HS-5 (cell line): ENCODE measurements at places on chromosomes 1 and 21.

DNA sequence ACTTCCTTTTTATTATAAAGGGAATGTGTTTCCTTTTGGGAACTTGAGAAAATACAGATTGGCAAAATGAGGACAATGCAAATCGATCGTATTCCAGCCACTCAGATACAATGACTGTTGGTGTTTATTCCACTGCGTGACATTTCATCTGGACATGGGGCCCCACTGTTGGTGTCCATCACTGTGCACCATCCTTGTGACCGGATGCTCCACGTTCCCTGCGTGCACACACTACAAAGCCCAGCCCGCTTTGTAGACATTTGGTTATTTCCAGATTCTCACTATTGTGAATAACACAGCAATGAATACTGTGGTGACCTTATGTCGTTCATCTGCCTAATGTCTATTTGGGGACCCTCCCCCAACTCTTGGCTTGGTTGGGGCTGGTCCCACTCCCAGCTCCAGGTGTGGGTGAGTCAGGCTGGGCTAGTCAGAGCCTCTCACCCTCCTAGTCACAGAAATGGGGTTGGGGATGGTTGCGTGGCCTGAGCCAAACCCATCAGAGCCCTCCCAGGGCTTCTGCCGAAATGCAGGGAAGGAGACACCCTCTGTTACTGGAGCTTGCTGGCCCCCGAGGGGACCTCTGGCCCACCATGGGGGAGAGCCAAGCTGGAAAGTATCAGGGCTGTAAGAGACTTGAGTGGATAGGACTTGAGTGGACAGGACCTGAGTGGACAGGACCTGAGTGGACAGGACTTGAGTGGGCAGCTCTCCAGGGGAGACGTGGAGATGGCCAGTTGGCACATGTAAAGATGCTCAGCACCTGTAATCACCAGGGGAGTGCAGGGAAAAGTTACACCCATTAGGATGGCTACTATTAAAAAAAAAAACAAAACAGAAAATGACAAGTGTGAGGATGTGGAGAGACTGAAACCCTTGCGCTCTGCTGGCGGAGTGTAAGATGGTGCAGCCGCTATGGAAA is 57.1 kb upstream of the ADARB1 start:
- no peak for DNase-seq

DNA sequence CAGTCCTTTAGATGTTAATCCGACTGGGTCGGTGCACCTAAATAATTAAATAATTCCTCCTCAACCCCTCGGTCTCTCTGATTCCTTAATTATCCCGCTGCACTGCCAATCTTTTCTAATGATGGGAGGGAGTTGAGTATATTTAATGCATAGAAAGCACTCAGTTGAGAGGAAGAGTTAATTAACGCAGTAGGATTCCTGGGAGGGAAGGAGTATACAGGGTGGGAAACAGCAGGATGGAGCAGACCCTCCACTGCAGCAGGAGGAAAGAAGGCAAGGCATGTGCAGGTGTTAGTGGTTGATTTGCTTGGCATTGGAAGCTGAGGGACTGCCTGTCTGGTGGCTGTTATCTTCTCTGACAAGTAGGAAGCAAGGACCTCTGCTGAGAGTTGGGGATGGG is 9.9 kb upstream of the REN start:
- DNase-seq = no peak

- DNase-seq = no peak
Observed at GRCh38 chr21:46093668-46094400, 4.1 kb upstream of the COL6A2 start.

DNA sequence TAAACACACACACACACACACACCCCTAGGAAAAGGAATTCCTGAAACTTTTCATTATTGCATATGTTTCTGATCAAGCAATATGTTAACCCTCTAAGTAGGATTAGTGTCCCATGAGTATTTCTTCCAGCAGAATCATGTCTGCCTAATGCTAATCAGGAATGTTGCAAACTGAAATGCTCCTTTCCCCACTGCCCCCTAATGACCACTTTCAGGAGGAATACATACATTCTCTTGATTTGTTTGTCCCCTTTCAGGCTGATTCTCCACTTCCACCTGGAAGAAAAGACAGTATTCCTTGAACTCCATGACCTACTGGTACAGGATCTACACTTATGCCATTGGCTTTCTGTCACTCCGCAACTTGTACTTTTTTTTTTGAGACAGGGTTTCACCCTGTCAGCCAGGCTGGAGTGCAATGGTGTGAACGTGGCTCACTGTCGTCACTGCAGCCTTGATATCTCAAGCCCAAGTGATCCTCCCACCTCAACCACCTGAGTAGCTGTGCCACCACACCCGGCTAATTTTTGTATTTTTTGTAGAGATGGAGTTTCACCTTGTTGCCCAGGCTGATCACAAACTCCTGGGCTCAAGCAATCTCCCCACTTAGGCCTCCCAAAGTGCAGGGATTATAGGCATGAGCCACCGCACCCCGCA is 56.7 kb downstream of the LRIG2 start:
- DNase-seq = no peak

DNA sequence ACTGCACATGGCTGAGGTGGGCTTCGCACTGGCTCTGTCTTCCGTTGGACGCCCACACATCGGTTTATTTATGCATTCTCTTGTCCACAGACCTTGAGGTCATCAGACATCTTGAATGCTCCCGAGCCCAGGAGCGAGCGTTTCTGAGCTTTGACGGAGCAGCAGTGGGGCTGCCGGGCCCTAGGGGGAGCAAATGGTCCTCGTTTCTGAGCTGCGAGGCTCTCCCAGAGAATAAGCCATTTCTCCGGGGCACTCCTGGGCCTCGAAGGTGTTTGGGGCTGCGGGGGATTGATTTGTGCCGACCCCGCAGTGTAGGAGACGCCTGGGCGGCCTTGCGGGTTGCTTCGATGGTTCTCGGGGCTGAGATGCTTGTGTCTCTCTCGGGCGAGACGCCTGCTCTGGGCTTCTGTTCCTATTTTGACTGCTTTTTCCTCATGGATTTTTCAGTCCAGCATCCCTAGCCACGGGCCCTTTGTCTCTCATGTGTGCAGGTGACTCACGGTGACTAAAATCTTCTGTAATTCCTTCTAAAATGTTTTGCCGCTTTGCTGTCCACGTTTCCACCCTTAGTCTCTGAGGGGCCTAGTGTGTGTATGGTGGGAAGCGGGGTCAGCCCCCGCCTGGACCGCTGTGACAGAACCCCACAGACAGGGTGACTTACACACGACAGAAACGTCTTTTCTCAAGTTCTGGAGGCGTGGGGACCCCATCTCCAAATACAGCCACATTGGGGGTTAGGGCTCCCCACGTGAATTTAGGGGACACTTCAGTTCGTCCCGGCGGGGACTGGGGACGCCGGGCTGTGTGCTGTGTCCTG is 62.1 kb downstream of the FAAP20 start:
- DNase-seq = peak; percentile 86

GRCh38 chr1:235270625-235271024 is 57.4 kb downstream of the ARID4B start:
- DNase-seq = peak; percentile 19

DNA sequence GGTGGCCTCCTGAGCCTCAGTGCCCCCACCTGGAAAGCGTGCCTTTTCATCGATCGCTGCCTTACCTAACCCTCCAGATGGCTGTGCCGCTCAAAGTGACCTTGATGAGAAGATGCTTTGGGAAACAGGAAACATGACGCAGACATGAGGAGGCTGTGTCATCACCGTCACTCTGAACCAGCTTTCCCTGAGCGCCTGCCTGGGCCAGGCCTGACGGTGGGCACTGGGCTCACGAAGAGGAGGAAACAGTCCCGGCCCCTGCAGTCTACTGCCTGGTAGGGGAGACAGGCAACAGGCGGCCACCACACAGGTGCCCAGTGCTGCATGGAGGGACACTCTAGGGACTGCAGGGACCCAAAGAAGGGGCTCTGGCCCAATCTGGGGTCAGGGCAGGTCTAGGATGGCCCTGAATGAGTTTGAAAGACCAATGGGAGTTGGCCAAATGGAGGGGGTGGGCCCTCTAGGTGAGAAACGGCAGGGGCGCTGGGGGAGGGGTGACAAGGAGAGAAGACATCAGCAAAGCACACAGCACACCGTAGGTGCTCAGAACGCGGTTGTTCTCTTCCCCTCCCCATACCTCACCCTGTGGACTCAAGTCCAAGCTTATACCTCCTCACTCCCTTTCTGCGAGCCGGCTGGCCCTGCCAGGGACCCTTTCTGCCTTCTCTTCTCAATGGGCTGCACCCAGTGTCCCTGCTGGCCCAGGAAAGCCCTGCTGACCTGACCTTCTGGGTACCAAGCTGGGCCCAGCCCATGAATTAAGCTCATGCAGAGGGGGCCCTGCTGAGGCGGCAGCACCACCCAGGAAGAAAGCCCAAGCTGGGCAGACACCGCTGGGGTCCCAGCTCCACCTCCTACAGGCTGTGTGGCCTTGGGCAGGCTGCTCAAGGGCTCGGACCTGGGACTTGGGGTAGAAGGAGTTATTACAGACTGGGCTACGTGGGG is 44.9 kb downstream of the GLIS1 start:
- no peak for DNase-seq

- no peak for DNase-seq
Observed at GRCh38 chr1:91427741-91428140, 23.1 kb upstream of the HFM1 start.

GRCh38 chr21:27837936-27838335 is 871.0 kb upstream of the ADAMTS5 start:
- DNase-seq = no peak

DNA sequence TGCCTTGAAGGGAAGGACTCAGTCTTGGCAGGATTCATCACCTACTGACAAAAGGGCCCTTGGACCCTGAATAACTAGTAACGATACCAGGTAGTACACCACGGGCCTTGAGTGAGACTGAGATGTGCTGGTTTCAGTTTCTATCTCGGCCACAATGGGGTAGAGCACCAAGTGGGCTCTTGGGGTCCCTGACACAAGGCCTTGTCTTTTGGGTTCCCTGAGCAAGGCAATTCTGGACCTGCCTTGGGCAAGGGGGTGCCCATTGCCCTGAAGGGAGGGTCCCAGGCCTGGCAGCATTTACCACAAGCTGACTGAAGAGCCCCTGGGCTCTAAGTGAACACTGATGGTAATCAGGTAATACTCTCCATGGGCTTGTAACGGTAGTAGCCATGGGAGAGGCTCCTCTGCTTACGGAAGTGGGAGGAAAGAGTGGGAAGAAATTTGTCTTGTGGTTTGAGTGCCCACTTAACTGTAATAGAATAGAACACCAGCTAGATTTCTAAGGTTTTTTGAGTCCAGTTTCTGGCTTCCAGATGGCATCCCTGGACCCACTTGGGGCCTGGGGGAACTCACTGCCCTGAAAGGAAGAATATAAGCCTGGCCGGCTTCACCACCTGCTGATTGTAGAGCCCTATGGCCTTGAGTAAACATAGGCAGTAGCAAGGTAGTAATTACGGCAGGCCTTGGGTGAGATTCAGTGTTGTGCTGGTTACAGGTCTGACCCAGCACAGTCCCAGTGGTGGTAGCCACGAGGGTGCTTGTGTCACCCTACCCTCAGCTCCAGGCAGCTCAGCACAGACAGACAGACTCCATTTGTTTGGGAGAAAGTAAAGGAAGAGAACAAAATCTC is 58.5 kb downstream of the WDR4 start:
- DNase-seq = no peak

GRCh38 chr1:77468257-77468948 is 186.6 kb downstream of the AK5 start:
- DNase-seq = no peak

GRCh38 chr21:46393941-46394594 is 64.6 kb upstream of the DIP2A start:
- DNase-seq = no peak

GRCh38 chr1:188735567-188735966 is 1742.1 kb downstream of the BRINP3 start:
- DNase-seq = no peak

GRCh38 chr1:193190096-193190744 is 3.8 kb upstream of the B3GALT2 start:
- no peak for DNase-seq

GRCh38 chr1:47226121-47226838 is 5.7 kb downstream of the TAL1 start:
- no peak for DNase-seq

- no peak for DNase-seq
Observed at GRCh38 chr1:13951793-13952751, 252.1 kb downstream of the PRDM2 start.

DNA sequence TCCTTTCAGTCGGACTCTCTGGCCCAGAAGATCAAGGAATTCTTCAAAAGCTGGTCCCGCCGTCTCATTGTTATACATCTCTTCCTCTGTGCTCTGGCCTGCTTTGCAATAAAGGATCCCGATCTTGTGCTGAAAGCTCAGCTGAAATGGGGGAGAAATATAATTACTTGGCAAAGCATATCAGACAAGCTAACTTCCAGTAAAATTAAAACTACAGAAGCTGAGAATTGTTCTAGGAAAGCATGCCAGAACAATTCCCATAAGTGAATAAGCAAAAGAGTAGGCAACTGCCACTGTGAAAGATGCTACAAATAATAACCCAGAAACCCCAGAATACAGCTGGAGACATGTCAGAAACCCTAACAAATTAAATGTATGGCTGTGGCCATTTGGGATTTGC is 146.1 kb downstream of the SIPA1L2 start:
- no peak for DNase-seq

DNA sequence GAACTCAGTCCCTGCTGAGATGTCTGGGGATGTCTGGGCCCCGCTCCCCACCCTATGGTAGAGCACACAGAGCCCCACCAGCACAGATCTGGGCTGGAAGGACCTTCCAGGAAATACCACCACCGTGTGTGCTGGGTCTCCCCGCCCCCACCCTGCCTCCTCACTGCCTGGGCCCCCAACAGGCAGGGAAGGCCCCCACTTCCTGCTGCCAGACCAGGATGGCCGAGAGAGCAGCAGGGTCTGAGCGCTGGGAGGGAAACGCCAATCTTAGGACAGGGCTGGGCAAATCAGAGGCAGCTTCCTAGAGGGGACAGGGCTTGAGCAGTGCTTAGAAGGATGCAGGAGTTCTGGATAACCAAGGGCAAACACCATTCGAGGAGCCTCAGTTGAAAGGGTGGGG is 11.9 kb downstream of the ADGRB2 start:
- DNase-seq = no peak

DNA sequence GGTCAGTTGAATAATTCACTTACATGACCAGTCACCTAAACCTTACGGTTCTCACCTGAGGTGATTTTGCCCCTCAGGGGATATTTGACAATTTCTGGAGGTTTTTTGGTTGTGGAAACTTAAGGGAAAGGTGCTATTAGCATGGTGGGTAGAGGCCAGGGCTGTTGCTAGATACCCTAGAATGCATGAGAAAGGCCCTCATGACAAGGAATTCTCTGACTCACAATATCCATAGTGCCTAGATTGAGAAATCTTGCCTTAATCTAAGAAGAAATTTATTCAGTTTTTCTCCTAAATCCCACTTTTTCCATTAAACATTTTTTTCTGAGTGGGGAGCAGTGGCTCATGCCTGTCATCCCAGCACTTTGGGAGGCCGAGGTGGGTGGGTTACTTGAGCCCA is 119.7 kb downstream of the TGFB2 start:
- no peak for DNase-seq

- DNase-seq = no peak
Observed at GRCh38 chr21:25528515-25528914, 78.8 kb downstream of the MRPL39 start.

- DNase-seq = no peak
Observed at GRCh38 chr1:100834777-100835660, 59.6 kb downstream of the EXTL2 start.

- no peak for DNase-seq
Observed at GRCh38 chr1:29412591-29412990, 176.3 kb downstream of the PTPRU start.

GRCh38 chr1:35506960-35507912 is 50.0 kb downstream of the KIAA0319L start:
- DNase-seq = no peak

- DNase-seq = no peak
Observed at GRCh38 chr1:198253259-198253658, 96.5 kb downstream of the NEK7 start.

- DNase-seq = no peak
Observed at GRCh38 chr1:21955058-21955457, 17.9 kb upstream of the HSPG2 start.
